HCT116 (cell line): ENCODE measurements at places on chromosomes 13 and 19. TPM values are rescaled to one million over a fixed set of nuclear protein-coding genes. Genes with fewer than 3 reads are reported as not detected.

Gene TLE5
- total RNA-seq, result 263 TPM

Gene MYO16
- 0.07 TPM for total RNA-seq

DNA sequence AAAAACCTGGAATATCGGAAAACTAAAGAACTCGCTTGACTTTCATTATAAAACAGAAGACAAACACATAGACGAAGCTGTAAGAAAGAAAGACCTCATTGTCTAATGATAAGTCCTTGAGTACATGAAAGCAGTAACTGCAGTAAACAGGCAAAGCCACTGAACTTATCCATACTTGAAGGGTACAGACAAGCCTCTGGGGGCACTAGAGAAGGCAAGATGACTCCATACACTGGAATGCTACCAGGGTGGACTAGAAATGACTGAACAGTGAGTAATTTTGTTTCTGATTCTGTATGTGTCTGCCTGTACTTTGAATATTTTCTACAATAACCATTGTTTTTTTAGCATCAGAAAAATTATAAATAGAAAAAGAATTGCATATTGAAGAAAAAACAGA, 507.9 kb downstream of the UQCRFS1 start:
- H3K27ac ChIP-seq, result no peak overlapping the region
- H3K4me1 ChIP-seq, result no peaks in the 10 kb centered on the region
- no peak overlapping the region for H3K4me3 ChIP-seq
- H3K27me3 ChIP-seq, result no peaks in the 10 kb centered on the region

GRCh38 chr19:15813916-15814315, 1.5 kb downstream of the OR10H1 start:
- H3K27ac ChIP-seq, result no peak overlapping the region
- DNase-seq, result no peak
- peaks cover 58% of the 10 kb centered on the region for H3K4me1 ChIP-seq
- no peak overlapping the region for H3K4me3 ChIP-seq

DNA sequence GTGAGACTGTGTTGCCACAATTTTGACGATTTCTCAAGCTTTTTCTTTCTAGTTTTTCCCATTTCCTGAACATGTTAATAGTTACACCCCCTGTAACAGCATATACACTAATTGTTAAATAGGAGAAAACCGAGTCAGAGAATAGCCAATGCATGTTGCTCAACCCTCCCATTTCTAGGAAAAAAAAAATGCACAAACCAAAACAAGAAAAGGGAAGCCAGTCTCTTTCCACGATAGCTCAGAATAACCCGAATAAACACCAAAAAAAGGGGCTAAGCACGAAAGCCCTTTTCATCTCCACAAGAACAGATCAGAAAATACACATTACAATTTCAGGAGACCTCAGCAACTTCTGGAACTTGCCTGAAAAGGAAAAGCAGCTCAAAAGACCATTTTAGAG, 16.3 kb downstream of the LATS2 start:
- H3K4me1 ChIP-seq, result no peaks in the 10 kb centered on the region
- 0 out of 2 replicates have a peak, but pooled peaks cover 4% of the 10 kb centered on the region for H3K36me3 ChIP-seq
- H3K27ac ChIP-seq, result no peak overlapping the region
- DNase-seq, result no peak
- H3K4me3 ChIP-seq, result no peak overlapping the region
- H3K27me3 ChIP-seq, result no peaks in the 10 kb centered on the region
